Stimulated activated CD4-positive, alpha-beta T cell treated with anti-CD3 and anti-CD28 coated beads, Interleukin-1b, Interleukin-23, amount 100 ng/mL, for 1 hour (primary cell): ENCODE measurements at places on chromosomes 4 and X.

GRCh38 chrX:122500556-122500955 is 683.5 kb upstream of the GRIA3 start:
- DNase-seq: no peak

DNA sequence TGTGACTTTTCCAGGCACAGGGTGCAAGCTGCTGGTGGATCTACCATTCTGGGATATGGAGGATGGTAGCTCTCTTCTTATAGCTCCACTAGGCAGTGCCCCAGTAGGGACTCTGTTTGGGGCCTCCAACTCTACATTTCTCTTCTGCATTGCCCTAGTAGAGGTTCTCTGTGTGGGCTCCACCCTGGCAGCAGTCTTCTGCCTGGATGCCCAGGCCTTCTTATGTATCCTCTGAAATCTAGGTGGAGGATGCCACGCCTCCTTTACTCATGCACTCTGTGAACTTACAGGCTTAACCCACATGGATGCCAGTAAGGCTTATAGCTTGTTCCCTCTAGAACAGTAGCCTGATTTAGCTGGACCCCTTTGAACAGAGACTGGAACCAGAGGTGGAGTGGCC is 20.9 kb upstream of the EREG start:
- DNase-seq: no peak

DNA sequence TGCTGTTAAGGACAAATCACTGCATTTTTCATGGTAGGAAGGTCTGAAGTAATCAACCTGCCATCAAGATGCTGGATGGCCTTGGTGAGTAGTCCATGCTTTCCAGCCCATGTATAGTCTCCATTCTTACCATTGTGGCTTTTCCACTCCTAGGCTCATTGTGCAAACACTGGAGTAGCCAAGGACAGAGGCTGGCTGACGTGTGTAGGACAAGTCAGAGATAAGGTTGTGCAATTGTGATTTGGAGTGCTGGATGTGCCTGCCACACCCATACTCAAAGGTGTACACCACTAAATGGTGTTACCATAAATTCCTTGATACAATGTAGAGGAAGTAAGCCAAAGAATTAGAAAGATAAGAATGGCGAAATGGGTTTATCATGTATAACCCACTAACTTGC is 26.3 kb upstream of the RADX start:
- no peak for DNase-seq

DNA sequence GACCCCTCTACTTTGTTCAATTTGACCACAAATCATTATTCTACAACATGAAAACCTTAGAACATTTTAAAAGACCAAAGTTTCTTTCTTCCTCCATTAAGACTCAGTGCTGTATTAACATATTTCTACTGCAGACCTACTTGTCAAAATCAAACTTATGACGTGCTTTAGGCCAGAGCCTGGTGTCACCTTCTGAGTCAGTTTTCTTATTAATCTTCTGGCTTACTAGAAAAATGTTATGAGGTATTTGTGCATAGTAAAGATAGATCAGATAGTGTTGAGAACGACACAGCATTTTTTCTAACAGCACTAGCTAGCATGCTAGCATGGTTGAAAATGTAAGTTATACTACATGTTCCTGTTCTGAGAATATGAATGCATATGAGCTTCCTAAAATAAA is 333.6 kb upstream of the FAM241A start:
- DNase-seq: no peak

- no peak for DNase-seq
These were observed 74.7 kb downstream of the GALNT7 start for GRCh38 chr4:173243321-173243720.

GRCh38 chr4:139815778-139816601 is 150.4 kb downstream of the MGST2 start:
- no peak for DNase-seq

DNA sequence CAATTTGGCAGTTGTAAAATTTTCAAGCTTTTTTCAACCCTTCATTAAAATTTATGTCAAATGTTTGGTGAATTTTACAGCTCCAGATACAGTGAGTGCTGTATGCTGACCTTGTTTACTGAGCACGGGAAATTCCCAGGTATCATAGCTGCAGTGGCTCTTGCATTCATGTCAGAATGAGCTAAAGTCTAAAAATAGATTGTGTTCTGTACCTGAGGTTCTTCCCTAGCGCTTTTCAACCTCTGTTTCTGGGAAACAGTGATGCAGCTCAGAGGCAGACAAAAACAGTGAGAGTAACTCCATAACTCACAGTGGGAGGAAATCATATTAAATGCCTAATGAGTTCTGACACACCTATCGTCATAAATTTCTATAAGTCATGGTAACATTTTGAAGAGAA is 393.8 kb upstream of the GNPDA2 start:
- DNase-seq: no peak

DNA sequence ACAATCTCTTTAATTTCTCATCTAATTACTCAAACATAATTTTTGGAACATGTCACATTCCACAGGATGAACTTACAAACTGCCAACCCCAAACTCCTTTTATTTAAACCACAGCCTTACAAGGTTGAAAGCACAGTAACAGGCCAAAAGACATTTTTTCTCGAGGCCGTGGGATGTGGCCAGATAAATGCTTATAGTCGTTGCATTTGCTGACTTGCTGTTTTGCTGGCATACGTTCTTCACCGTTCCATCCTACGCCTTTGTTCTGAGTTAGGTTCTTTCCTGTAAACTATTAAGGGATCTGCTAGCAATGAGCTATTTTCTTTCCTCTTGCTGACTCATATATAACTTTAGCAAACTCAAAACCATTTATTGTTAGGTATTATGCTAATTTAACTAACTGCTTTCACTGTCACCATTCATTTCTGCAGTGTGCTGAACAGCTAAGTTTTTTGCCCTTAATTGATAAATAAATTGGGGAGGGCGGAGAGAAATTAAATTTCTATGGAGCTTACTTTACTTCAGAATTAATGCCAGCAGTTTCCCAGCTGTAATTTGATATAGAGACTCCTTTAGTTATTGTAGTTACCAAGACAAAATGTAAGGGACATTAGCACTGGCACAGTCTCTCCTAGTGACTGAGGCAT is 135.1 kb upstream of the PACRGL start:
- DNase-seq: no peak

GRCh38 chr4:40722576-40723161 is 27.1 kb upstream of the NSUN7 start:
- no peak for DNase-seq

- no peak for DNase-seq
These were observed 39.0 kb downstream of the PTTG2 start for GRCh38 chr4:37999000-37999716.

- no peak for DNase-seq
These were observed 85.2 kb upstream of the DCLK2 start for GRCh38 chr4:149993030-149993429.

- no peak for DNase-seq
These were observed 209.9 kb upstream of the ETNPPL start for GRCh38 chr4:108972613-108973283.

GRCh38 chrX:125681058-125681457 is 361.4 kb downstream of the TEX13C start:
- no peak for DNase-seq

DNA sequence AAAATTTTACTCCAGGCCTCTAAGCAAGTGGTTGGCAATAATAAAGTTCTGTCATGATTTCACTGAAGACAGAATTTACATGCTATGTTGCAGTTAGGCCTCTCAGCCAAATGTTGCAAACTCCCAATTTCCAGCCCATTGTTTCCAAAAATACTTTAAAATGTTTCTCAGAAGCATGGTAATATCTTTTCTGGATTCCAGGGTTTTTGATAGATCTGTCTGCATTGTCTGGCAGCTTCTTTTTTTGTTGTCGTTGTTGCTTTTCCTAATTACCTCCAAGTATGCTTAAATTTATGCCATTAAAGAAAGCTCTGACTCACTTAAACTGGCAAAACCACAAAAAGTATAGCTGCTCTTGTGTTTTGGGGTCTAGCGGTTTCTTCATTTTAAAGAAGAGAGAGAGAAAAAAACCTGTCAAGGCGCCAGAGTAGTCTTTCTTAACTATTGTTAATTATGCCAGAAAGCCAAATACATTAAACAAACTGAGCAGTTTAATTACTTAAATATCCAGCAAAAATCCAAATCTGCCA is 97.0 kb downstream of the AGTR2 start:
- DNase-seq: no peak

- no peak for DNase-seq
These were observed 37.9 kb upstream of the PGK1 start for GRCh38 chrX:78066110-78066509.

GRCh38 chr4:44071959-44072955 is 376.4 kb downstream of the KCTD8 start:
- DNase-seq: no peak

- DNase-seq: no peak
These were observed 30.2 kb downstream of the SPINK2 start for GRCh38 chr4:56791316-56791715.

DNA sequence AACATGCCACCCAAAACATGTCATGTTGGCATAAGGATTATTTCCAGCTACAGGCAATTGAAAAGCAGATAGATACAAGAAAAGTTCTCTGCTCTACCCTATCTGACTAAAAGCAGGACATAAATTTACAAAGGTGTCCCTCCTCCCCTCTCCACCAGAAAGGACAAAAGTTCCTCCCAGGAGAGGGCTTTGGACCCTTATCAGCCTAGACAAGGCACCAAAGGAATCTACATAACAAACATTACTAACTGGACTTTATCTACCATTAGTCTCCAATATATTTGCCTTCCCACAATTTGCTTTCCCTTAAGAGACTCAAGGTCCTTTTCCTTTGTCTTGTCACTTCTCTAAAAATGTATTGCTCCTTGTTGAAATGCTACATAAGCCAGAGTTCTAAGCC is 55.6 kb downstream of the ADGRA3 start:
- DNase-seq: no peak

GRCh38 chrX:40772290-40772689 is 36.9 kb upstream of the MED14 start:
- no peak for DNase-seq

DNA sequence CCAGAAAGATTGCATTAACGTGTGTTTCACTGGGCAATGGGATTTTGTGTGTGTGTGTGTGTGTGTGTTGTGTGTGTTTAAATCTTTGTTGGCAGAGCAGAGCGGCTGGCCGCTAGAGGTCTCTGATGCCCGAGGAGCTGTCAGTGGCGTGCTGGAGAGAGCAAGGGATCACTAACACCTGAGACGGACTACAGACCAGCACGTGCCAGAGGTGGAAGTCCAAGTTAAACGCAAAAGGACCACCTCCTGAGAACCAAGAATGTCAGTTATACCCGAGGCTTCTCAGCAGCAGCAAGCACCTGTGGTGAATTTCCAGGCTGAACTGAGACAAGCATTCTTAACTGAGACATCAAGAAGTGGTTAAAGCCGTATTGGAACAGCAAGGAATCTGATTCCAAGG is 9.0 kb upstream of the SLC25A14 start:
- DNase-seq: no peak

DNA sequence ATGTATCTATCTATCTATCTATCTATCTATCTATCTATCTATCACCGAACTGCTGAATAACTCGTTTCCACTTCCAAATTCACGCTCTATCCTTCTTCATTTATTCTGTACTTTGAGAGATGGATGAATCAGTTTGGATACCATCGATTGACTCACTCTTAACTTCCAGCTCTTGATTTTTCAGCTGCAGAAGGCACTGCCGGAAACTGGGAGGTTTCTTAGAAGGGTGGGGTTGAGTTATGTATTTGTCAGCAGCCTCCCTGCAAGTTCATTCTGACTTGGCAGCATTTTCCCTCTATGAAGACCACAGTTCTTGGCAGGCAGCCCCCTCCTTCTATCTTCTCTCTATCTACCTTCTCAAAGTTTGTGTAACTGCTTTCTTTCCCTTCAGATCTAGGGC is 112.0 kb upstream of the MAGEB18 start:
- DNase-seq: no peak

- DNase-seq: peak; percentile 19
These were observed 367.0 kb downstream of the BCOR start for GRCh38 chrX:39730662-39731329.
